H1 (cell line): ENCODE measurements at places on chromosomes 1 and 21.

DNA sequence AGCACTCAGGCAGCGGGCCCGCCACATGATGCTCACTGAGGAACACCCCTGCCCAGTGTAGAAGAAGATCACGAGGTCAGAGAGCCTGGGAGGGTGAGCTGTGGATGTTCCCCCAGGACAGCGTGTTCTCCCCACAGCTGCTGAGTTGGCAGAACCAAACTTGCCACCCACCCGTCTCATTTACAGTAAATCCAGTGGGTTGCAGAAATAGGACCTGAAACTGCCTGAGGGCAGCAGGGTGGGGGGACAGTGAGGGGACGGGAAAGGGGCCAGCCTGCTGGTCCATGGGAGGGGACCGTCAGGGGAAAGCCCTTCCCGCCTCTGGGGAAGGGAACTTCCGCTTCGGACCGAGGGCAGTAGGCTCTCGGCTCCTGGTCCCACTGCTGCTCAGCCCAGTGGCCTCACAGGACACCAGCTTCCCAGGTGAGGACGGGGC, at the start of gene C1QB:
Gene C1QB, plus strand, starts transcription at position 356 of the 436 bp plus-strand sequence. CDS start 6,227 bp downstream, outside the sequence.
- no peaks in the 10 kb centered on the region; the same call in 1 of the 2 replicates for H3K27me3 ChIP-seq
- no peak within 1 kb of the TSS for H3K27ac ChIP-seq
- DNase-seq: no peak
- no peaks in the 10 kb centered on the region for H3K4me1 ChIP-seq

- DNase-seq: no peak
- no peak overlapping the region for H3K4me3 ChIP-seq
- peaks cover 2% of the 10 kb centered on the region; the same call in 1 of the 2 replicates for H3K27me3 ChIP-seq
Observed at GRCh38 chr1:5720484-5720883, 271.7 kb downstream of the NPHP4 start.

- no peak for DNase-seq
- H3K4me3 ChIP-seq: no peak overlapping the region
- no peak overlapping the region for H3K27ac ChIP-seq
- H3K4me1 ChIP-seq: no peaks in the 10 kb centered on the region; the same call in 1 of the 2 replicates
- no peaks in the 10 kb centered on the region for H3K27me3 ChIP-seq
- no peaks in the 10 kb centered on the region for H3K36me3 ChIP-seq
Observed at GRCh38 chr1:52590266-52590665, 11.9 kb upstream of the GPX7 start.

DNA sequence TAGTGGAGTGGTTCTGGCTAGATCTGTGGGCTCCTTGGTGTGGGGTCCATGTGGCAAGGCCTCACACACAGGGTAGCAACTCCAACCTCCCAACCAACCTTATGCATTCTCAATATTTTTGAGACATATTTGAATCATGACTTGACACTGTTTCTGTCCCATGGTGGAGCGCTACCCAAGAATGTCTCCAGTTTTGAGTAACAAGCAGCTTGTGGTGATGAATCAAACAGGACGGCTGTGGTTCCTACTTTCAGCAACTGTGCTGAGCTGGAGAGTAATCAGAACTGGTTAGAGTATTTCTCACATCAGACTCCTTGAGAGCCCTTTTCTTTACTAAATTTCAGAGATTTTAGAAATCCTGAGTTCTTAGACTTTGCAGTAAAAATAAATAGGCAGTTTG, 3.1 kb downstream of the LCE3D start:
- no peaks in the 10 kb centered on the region for H3K36me3 ChIP-seq
- H3K4me3 ChIP-seq: no peak overlapping the region
- no peak overlapping the region for H3K27ac ChIP-seq
- H3K4me1 ChIP-seq: no peaks in the 10 kb centered on the region
- no peaks in the 10 kb centered on the region for H3K27me3 ChIP-seq
- DNase-seq: no peak

DNA sequence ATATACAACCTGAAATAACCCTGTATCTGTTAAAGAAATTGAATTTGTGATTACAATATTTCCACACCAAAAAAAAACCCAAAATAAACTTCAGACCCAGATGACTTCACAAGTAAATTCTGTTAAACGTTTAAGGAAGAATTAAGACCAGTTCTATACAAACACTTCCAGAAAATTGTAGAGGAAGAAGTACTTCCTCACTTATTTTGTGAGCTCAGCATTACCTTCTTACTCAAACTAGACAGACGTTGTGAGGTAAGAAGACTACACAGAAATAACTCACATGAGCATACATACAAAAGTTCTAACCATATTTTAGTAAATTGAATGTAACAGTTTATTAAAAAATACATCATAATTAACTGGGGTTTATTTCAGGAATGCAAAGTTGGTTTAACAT, 18.8 kb downstream of the RALGPS2 start:
- H3K36me3 ChIP-seq: no peaks in the 10 kb centered on the region
- H3K27ac ChIP-seq: no peak overlapping the region
- DNase-seq: no peak
- no peaks in the 10 kb centered on the region for H3K4me1 ChIP-seq
- H3K27me3 ChIP-seq: no peaks in the 10 kb centered on the region

- H3K36me3 ChIP-seq: no peaks in the 10 kb centered on the region
- no peak overlapping the region for H3K4me3 ChIP-seq
- H3K4me1 ChIP-seq: no peaks in the 10 kb centered on the region
- no peak overlapping the region for H3K27ac ChIP-seq
Observed at GRCh38 chr21:21971384-21971783, 973.2 kb downstream of the NCAM2 start.

GRCh38 chr1:220811695-220812094, 25.0 kb downstream of the MTARC1 start:
- H3K27me3 ChIP-seq: no peaks in the 10 kb centered on the region
- no peak overlapping the region for H3K27ac ChIP-seq
- DNase-seq: no peak
- peaks cover 7% of the 10 kb centered on the region for H3K36me3 ChIP-seq
- H3K4me1 ChIP-seq: no peaks in the 10 kb centered on the region; the same call in 1 of the 2 replicates

DNA sequence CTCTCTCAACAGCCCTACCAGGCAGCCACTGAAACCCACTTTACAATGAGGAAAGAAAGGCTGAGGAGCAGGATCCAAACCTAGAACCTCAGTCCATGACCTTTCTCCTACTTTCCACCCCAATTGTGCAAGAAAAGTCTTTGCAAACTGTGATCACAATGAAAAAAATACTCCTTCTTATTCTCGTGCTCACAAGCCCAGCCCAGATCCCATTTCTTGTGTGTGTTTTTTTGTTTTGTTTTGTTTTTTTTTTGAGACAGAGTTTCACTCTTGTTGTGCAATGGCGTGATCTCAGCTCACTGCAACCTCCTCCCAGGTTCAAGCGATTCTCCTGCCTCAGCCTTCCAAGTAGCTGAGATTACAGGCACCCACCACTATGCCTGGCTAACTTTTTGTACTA, 97.7 kb downstream of the CRYAA start:
- no peak overlapping the region for H3K4me3 ChIP-seq
- H3K4me1 ChIP-seq: no peaks in the 10 kb centered on the region
- DNase-seq: no peak
- no peak overlapping the region for H3K27ac ChIP-seq

GRCh38 chr1:90044346-90044745, 49.4 kb downstream of the ZNF326 start:
- H3K27ac ChIP-seq: no peak overlapping the region
- no peaks in the 10 kb centered on the region for H3K4me1 ChIP-seq
- no peak for DNase-seq
- no peaks in the 10 kb centered on the region for H3K36me3 ChIP-seq

GRCh38 chr1:147890177-147890790, 12.3 kb upstream of the GJA8 start:
- H3K4me1 ChIP-seq: no peaks in the 10 kb centered on the region
- no peak overlapping the region for H3K27ac ChIP-seq
- peak; percentile 94 for DNase-seq
- H3K36me3 ChIP-seq: no peaks in the 10 kb centered on the region
- H3K27me3 ChIP-seq: no peaks in the 10 kb centered on the region
- H3K4me3 ChIP-seq: no peak overlapping the region

GRCh38 chr1:219466766-219467165, 146.1 kb downstream of the ZC3H11B start:
- no peaks in the 10 kb centered on the region for H3K36me3 ChIP-seq
- no peaks in the 10 kb centered on the region for H3K27me3 ChIP-seq
- no peaks in the 10 kb centered on the region for H3K4me1 ChIP-seq
- H3K4me3 ChIP-seq: no peak overlapping the region

GRCh38 chr21:32772281-32773047, 909 bp upstream of the PAXBP1 start:
- no peaks in the 10 kb centered on the region; the same call in 1 of the 2 replicates for H3K4me1 ChIP-seq
- no peak for DNase-seq
- no peaks in the 10 kb centered on the region for H3K36me3 ChIP-seq

- H3K27ac ChIP-seq: no peak overlapping the region
- no peaks in the 10 kb centered on the region for H3K36me3 ChIP-seq
- H3K4me3 ChIP-seq: no peak overlapping the region
Observed at GRCh38 chr1:89286549-89287180, 14.0 kb upstream of the GBP5 start.

- H3K4me1 ChIP-seq: no peaks in the 10 kb centered on the region
- H3K27me3 ChIP-seq: no peaks in the 10 kb centered on the region
Observed at GRCh38 chr1:51170342-51170741, 65.7 kb upstream of the RNF11 start.

DNA sequence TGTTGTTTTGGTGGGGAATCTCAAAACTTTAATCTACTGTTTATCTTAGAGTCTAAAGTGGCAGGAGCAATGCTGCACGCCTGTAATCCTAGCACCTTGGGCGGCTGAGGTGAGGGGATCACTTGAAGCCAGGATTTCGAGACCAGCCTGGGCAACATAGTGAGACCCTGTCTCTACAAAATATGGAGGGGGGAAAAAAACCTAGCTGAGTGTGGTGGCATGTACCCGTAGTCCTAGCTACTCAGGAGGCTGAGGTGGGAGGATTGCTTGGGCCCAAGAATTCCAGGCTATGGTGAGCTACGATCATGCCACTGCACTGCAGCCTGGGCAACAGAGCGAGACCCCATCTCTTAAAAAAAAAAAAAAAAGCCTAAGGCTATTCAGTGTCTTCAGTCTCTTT, 38.1 kb downstream of the POFUT2 start:
- DNase-seq: no peak
- no peaks in the 10 kb centered on the region for H3K36me3 ChIP-seq
- H3K27me3 ChIP-seq: no peaks in the 10 kb centered on the region
- no peak overlapping the region for H3K27ac ChIP-seq
- H3K4me1 ChIP-seq: peaks cover 11% of the 10 kb centered on the region; the same call in 1 of the 2 replicates

GRCh38 chr1:184187097-184187496, 135.6 kb downstream of the TSEN15 start:
- no peak overlapping the region for H3K4me3 ChIP-seq
- H3K4me1 ChIP-seq: no peaks in the 10 kb centered on the region
- no peak for DNase-seq
- H3K27me3 ChIP-seq: no peaks in the 10 kb centered on the region
- no peak overlapping the region for H3K27ac ChIP-seq
- H3K36me3 ChIP-seq: no peaks in the 10 kb centered on the region

DNA sequence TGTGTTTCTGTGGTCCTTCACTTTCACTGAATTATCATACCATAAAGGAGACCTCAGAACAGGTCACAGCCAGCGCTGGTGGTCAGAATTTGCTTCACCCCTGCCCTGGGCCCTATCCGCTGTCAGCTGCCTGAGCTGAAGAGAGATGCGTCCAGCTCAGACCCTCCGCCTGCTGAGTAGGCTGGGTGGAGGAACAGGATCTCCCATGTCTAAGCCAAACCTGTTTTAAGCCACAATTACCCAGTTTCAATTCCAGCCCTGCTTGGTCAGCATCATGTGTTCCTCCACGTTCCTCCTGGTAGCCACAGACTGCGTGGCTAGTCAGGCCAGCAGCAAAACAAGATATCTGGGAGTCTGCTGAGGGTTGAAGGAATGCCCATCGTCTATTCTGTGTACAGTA, 13.5 kb upstream of the BGLAP start:
- no peak overlapping the region for H3K27ac ChIP-seq
- H3K36me3 ChIP-seq: peaks cover 12% of the 10 kb centered on the region
- no peaks in the 10 kb centered on the region for H3K4me1 ChIP-seq
- no peak for DNase-seq

DNA sequence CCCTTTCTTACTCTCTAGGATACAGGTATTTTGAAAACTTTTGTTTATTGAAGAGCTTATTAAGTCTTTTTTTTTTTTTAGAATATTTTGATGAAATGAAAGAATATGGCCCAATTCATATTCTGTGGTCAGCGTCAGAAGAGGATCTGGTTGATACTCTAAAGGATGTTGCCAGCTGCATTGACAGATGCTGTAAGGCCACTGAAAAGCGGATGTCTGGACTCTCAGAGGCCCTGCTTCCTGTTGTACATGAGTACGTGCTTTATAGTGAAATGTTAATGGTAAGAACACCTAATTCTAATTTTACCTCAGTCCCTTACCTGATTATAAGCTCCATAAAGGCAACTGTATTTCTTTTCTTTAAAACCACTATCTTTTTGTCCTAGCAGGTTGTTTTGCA, 37.1 kb downstream of the SNX7 start:
- no peaks in the 10 kb centered on the region for H3K36me3 ChIP-seq
- H3K4me3 ChIP-seq: no peak overlapping the region
- DNase-seq: no peak

- H3K27me3 ChIP-seq: no peaks in the 10 kb centered on the region
- H3K4me1 ChIP-seq: no peaks in the 10 kb centered on the region; the same call in 1 of the 2 replicates
- no peak for DNase-seq
- H3K4me3 ChIP-seq: no peak overlapping the region
- no peaks in the 10 kb centered on the region for H3K36me3 ChIP-seq
- H3K27ac ChIP-seq: no peak overlapping the region
Observed at GRCh38 chr1:17875882-17876280, 120.7 kb downstream of the ACTL8 start.

GRCh38 chr1:220882061-220882891, 3.0 kb downstream of the HLX start:
- H3K36me3 ChIP-seq: no peaks in the 10 kb centered on the region
- H3K27me3 ChIP-seq: peaks cover 100% of the 10 kb centered on the region
- DNase-seq: peak; percentile 89
- H3K4me3 ChIP-seq: peak overlapping the region; percentile 48
- H3K4me1 ChIP-seq: peaks cover 49% of the 10 kb centered on the region
- H3K27ac ChIP-seq: no peak overlapping the region

DNA sequence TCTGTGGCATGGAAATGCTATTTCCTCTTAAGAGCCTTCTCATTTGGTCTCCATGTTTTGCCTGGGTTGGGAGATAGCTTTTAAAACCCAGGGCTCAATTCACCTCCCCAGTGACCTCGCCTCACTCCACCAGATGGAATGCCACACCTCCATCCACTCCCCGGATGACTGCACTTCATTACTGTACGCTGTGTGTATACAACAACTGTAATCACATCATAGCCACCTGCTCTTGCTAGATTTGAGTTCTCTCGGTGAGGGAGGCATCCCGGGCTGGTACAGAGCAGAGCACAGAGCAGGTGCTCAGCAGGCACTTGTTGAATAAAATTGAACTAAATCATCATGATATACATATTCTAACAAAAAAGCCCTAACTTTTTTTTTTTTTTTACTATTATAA, 26.0 kb downstream of the SDE2 start:
- no peak overlapping the region for H3K27ac ChIP-seq
- H3K4me3 ChIP-seq: no peak overlapping the region
- H3K4me1 ChIP-seq: no peaks in the 10 kb centered on the region
- no peaks in the 10 kb centered on the region for H3K27me3 ChIP-seq
